DMS153 (cell line): ENCODE measurements at places on chromosomes 11 and 22.

DNA sequence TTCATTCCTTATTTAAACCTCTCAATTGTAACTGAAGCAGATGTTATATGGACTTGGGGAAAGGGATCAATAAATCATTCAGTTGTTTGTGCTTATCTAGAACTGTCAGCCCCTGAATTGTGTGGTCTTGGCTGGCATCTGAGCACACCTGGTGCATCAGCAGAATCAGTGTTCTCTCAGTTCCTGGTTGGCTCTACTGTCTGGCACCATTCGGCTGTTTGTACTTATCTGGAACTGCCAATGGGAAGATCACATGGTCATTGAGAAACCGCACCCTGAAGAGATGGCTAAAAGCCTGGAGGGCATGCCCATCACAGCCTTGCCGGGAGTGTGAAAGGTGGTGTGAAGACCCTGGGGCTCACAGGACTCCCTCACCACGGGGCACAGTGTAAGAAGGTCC is 37.1 kb upstream of the EHF start:
- no peak for DNase-seq

GRCh38 chr11:102560555-102561011 is 30.0 kb upstream of the MMP7 start:
- DNase-seq, result no peak

- no peak for DNase-seq
These were observed 96.5 kb downstream of the RRM1 start for GRCh38 chr11:4191031-4191571.

GRCh38 chr22:16609548-16610261 is 17.1 kb upstream of the CCT8L2 start:
- no peak for DNase-seq

GRCh38 chr11:1345737-1346513 is 36.5 kb upstream of the TOLLIP start:
- no peak for DNase-seq

GRCh38 chr11:35622070-35622469 is 3.8 kb downstream of the FJX1 start:
- no peak for DNase-seq

GRCh38 chr11:68051191-68052136 is 12.6 kb downstream of the TCIRG1 start:
- DNase-seq, result no peak
